ENCODE measurements at places on chromosomes 16 and 17. TPM values are rescaled to one million over a fixed set of nuclear protein-coding genes. Genes with fewer than 3 reads are reported as not detected.

Gene TP53TG3D
- not detected for total RNA-seq

Gene MYL4
- total RNA-seq = 0.23 TPM

Gene DUS1L
- total RNA-seq = 65.6 TPM

Gene ARHGDIG
- 0.28 TPM for total RNA-seq

Gene KLHL10
- total RNA-seq = 0.28 TPM

Gene MYO15B
- 4.2 TPM for total RNA-seq

Gene CORO6
- 5.0 TPM for total RNA-seq

Gene ST6GALNAC2
- 0.55 TPM for total RNA-seq

Gene KRT33B
- 0.30 TPM for total RNA-seq

Gene ZNF652
- 11.1 TPM for total RNA-seq

Gene KRTAP9-8
- not detected for total RNA-seq

Gene MYH13
- under 0.01 TPM for total RNA-seq

Gene TOP2A
- 6.5 TPM for total RNA-seq

Gene CTRB1
- not detected for total RNA-seq

Gene TNFRSF17
- total RNA-seq = not detected

Gene CACNG5
- total RNA-seq = not detected

Gene WFDC1
- 12.5 TPM for total RNA-seq

Gene PLK1
- 3.3 TPM for total RNA-seq

Gene WNK4
- total RNA-seq = 1.5 TPM

Gene KCNG4
- not detected for total RNA-seq

Gene C1QTNF1
- total RNA-seq = 283 TPM

Gene HBA2
- not detected for total RNA-seq

Gene CLEC18B
- total RNA-seq = 3.9 TPM

Gene KIF2B
- not detected for total RNA-seq

Gene LRRC37A2
- total RNA-seq = 4.2 TPM

Gene KIF19
- not detected for total RNA-seq

Gene SLC16A3
- total RNA-seq = 359 TPM

Gene TBX2
- 30.0 TPM for total RNA-seq

Gene CHP2
- not detected for total RNA-seq

Gene HOXB9
- 0.30 TPM for total RNA-seq

All from smooth muscle cell of the umbilical artery (primary cell).